ENCODE measurements at places on chromosomes 4 and X.

- DNase-seq: no peak
Observed at GRCh38 chr4:73612032-73612431, 8.2 kb downstream of the RASSF6 start.

- DNase-seq: no peak
Observed at GRCh38 chr4:3016961-3017360, 53.6 kb downstream of the GRK4 start.

GRCh38 chr4:187183346-187183745 is 459.7 kb upstream of the FAT1 start:
- DNase-seq: no peak

DNA sequence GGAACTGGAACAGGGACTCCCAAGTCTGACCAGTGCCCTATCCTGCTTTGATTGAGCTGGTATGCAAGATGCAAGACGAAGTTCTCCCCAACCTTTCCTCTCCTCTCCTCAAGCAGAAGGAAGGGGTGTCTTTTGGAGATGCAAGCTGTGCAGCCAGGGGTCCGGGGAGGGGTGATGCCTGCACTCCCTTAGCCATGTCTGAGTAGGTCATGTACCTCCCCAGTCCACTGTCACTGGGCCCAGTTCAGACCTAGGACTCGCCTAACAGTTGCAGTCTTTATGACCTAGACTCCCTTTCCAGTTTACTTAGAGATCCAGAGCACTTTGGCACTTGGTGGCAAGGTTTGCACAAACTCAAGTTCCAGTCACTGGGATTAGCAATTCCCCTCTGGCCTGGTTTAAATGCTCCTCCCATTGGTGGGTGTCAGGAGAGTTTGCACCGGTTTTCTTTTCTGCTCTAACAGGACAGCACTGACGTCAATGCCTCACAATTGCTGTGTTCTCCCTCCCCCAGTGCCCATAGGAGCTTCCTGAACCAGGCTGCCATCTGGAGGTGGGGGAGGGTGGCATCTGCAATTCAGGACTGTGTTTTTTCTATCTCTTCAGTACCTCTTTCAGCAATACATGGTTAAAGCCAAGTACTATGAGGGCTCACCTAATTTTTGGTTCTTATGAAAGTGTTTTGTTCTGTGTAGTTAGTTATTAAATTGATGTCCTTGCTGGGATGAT is 782.2 kb downstream of the ARAP2 start:
- DNase-seq: no peak

DNA sequence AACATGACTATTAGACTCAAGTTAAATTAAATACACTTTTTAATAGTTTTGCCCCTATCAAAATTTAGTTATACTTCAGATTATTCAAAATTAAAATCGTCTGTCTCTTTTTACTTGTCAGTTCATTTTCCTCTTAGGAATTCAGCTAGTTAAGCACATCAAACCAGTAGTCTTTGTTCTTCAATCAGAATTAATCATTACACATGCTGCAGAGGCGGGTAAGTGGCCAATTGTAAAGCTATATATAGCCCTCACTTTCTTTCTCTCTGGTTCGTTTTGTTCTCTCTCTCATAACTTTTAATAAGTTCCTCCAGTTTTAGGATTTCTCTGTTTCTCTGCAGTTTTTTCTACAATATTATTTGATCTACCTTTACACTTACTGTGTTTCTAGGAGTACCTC is 359.1 kb upstream of the PABPC4L start:
- DNase-seq: no peak

DNA sequence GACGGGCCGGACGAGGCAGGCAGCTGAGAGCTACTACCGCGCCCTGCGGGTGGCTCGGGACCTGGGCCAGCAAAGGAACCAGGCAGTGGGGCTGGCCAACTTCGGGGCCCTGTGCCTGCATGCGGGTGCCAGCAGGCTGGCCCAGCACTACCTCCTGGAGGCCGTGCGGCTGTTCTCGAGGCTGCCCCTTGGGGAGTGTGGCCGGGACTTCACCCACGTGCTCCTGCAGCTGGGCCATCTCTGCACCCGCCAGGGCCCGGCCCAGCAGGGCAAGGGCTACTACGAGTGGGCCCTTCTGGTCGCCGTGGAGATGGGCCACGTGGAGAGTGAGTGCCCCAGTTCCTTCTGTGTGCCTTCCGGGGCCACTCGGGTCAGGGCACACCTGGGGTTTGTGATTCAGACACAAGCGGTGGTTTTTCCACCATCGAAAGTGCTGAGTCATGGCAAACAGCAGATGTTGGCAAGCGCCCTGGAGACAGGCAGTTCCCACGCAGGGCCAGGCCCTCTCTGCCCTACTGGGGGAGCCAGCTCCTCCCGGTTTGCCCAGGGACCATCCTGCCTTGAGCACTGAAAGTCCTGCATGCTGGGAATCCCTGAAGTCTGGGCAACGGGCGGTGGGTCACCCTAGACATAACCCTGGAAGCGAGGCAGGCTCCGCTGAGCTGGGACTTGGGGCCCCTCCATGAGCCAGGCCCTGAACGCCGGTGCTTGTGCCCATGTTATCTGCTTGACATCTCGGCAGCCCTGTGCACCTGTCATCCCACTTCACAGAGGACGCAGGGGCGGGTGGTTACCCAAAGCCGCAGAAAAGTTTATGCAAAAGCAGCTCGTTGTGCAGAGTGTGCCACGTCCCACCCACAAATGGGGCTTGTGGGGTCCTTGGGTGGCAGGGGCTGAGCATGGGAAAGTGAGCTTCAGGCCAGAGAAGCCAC is 29.5 kb downstream of the SH3TC1 start:
- DNase-seq: peak; percentile 45

- DNase-seq: no peak
Observed at GRCh38 chr4:151668689-151669402, 92.0 kb downstream of the GATB start.

- no peak for DNase-seq
Observed at GRCh38 chr4:175263537-175263936, 345.4 kb downstream of the ADAM29 start.

DNA sequence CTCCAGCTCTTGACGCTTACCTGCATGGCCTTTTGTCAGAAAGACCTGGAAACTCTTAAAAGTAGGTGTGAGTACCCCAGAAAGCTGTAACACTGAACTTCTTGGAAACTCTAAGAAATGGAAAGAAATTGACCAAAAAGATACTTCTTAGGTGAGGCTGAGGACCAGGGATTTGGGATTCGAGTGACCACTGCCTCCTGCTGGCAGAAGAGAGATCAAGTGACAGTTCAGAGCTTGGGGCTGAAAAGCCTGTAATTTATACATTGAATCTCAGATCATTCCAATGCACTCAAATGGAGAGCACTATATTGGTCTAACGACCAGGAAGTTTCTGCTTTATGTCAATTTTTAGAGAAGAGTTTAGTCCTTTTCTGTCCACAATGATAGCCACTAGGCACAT is 204.6 kb downstream of the PDGFRA start:
- no peak for DNase-seq

DNA sequence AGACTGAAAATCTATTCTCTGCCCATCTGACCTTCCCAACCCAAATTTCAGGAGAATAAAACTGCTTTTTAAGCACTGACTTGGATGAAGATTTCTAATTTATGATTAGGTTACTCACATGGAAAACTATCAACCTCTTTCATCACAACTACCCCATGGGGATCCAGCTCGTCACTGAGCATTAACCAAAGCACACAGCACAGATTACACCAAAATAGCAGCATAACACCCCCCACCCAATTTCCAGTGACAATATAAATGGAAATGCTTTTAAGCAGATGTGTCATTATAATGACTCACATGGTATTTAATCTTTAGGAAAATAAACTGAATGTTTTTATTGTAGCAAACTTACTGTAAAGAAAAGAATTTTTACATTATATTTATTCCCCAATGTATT is 9.7 kb downstream of the SERTM2 start:
- no peak for DNase-seq

DNA sequence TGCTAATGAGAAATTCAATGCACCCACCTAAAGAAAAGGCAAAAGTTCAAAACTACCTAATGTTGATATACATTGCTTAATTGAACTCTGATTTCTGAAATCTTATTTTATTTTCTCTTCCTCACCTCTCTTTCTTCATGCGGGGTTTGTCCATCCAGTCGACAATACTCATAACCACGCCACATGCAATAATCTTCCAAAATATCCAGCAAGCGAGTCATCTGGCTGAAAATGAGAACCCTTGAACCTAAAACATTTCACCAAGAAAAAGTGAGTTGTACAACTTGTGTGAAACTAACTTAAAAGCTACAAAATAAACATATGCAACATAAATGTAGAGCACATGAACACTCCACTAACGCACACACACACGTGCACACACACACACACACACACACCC is 26.7 kb downstream of the SMARCA1 start:
- no peak for DNase-seq

DNA sequence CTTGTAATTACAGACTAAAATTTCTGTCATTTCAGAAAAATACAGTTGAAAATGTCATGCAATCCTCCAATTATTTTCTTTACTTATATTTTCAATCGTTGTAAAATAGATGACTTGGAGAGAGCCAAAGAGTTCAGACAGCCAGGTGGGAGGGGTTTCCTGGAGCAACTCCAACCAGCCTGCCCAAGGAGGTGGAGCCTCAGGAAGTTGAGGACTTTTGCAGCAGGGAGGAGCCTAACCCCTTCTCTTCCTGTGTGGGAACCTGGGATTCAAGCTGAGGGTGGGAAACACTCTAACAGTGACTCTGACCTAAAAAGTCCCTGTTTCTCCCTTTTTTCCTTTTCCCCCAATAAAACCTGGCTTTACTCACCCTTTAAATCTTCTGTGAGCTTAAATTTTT is 72.2 kb upstream of the GABRG1 start:
- DNase-seq: no peak

GRCh38 chrX:35439692-35440091 is 358.4 kb upstream of the MAGEB16 start:
- no peak for DNase-seq

DNA sequence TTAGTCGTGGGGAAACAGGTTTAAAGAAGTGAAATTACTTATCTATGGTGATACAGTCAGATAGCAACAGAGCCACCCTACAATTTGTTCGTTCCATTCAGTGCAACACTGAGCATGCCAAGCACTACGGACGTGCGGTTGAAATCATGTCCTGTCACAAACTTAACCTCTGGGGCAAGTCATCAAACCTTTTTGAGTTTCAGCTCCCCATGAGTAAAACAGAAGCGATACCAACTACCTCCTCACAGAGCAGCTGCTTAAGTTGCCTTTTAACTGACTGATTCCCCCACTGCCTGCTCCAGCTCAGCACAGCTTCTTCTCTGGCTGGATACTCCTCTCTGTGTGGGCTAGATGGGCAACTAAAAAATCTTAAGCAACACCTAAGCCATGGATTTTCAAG is 36.0 kb downstream of the LHFPL1 start:
- DNase-seq: no peak

- DNase-seq: no peak
Observed at GRCh38 chr4:61605984-61606383, 405.9 kb downstream of the ADGRL3 start.

- DNase-seq: peak; percentile 88
Observed at GRCh38 chrX:2696698-2697215, 5.7 kb downstream of the CD99 start.

DNA sequence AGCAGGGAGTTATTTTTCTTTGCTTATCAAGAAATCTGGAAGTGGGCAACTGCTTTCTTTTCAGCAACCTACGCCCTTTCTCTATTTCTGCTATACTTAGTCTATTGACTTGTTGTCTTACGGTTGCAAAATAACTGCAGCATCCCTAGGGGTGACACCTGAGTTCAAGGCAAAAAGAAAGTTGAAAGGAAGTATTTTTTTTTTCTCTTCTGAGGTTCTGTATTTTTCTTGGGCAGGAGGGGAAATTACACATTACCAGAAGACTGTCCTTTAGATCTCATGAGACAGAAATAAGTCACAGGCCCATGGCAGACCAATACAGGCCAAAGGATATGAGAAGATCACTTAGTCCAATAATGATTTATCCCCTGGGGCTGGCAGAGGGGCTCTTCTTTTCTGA is 204.7 kb upstream of the CASK start:
- no peak for DNase-seq

- no peak for DNase-seq
Observed at GRCh38 chr4:18020145-18020670, 1.3 kb downstream of the LCORL start.

DNA sequence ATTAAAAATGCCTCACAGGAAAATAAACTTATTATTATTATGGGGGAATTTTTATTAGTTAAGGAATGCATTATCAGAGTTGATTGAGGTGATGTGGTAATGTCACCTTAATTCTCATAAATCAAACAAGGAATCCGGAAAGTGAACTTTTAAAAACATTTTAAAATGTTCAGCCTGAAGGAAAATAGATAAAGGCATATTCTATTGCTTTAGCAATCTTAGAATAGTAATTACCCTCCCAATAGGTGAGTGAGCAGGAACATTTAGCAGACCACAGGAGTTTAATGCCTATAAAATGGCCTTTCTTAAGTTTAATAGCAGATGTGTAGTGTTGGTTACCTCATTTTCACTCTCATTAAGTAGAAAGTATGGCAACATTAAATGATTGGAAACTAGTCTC is 160.9 kb upstream of the MAD2L1 start:
- no peak for DNase-seq

DNA sequence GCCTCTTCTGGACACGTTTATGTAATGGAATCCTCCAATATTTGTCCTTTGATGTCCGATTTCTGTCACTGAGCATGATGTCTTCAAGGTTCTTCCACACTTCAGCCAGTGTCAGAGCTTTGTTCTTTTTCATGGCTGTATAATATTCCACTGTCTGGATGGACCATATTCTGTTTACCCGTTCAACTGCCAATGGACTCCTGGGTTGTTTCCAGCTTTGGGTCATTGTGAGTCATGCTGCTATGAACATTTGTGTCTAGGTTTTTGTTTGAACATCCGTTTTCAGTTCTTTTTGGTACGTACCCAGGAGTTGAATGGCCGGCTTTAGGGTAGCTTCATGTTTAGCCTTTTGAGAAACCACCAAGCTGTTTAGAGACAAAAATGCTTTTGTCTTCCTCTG is 93.2 kb downstream of the SHOX start:
- DNase-seq: no peak

GRCh38 chr4:184647266-184648053 is 1.8 kb downstream of the CASP3 start:
- DNase-seq: no peak

GRCh38 chr4:39591290-39591689 is 47.4 kb downstream of the SMIM14 start:
- DNase-seq: no peak

DNA sequence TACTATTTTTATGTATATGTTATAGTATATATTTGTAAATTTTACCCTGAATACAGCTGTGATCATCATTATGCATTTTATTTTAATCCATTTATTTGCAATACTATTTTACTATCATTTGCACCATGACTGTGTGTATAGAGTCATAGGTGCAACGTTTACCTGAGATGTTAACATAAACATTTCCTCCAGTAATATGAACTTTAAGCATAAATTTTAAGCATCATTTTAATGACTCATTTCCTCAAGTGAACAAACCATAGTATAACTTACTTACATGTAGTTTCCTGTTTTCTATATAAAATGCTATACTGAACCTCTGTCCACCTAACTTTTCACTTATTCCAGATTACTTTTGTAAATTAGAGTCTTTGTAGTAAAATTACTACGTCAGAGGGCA is 92.8 kb downstream of the NFKB1 start:
- DNase-seq: no peak

Measured in stimulated activated effector memory CD8-positive, alpha-beta T cell treated with anti-CD3 and anti-CD28 coated beads, Interleukin-12 subunit alpha, Interleukin-12 subunit beta, amount 100 ng/mL, for 72 hours (primary cell).